Lung (tissue), 17 donors: ENCODE measurements at places on chromosomes 3 and 15. TPM values are rescaled to one million over a fixed set of nuclear protein-coding genes. Genes with fewer than 3 reads are reported as not detected.

Gene DPH3
- total RNA-seq, result 11.7 TPM

Gene EIF4A2
- 235 TPM for total RNA-seq

Gene PDCD10
- 113 TPM for total RNA-seq

Gene SLC22A14
- not detected for total RNA-seq

Gene CLDN16
- total RNA-seq, result 2.0 TPM
